Naive thymus-derived CD8-positive, alpha-beta T cell (primary cell): ENCODE measurements at places on chromosomes 3 and 15. TPM values are rescaled to one million over a fixed set of nuclear protein-coding genes. Genes with fewer than 3 reads are reported as not detected.

DNA sequence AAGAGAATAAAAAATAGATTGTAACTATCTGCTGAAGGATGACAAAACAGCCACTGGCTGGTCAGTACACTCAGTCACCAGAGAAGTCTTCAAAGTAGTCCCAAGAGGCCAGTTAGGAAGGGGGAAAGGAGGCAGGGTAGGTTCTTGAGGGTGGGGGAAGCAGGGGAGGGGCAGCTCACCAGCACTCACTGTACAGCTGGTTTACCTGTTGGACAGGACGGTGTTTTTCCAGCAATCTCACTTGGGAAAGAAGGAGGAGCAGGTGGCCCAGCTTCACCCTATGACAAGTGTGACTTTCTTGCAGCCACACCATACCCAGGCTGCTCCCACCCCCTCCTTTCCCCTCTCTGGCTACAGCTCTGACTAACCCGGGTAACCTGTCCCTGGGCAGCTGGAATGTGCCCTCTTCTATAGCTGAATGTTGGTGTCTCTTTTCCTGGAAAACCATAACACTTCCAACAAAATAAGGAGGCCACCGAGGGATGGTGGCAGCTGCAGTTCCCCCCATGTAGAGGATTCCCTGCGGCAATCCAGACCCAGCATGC is 203.4 kb upstream of the NSMCE3 start:
- DNase-seq: no peak

The GPR27 gene
- polyA plus RNA-seq: 0.11 TPM

DNA sequence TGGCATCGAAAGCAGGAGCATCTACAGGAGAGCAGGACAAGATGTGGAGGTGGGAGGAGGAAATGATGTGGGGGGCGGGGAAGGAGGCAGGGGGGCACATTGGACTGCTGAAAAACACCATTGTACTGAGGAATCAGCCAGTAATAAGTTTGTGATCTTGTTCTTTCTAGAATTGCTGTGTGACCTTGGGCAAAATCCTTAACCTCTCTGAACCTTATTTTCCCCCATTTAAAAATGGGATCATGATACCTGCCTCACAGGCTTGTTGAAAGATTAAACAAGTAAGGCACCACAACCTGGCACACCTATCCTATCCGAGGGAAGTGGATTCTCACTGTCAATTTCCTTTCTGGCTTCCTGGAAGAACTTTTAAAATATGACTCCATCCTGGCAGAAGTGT is 56.9 kb upstream of the ARRDC4 start:
- DNase-seq: no peak

- DNase-seq: no peak
Observed at GRCh38 chr3:9782770-9783169, 9.5 kb downstream of the TADA3 start.

GRCh38 chr3:69879051-69879450 is 120.5 kb upstream of the SAMMSON start:
- no peak for DNase-seq

- DNase-seq: peak; percentile 54
Observed at GRCh38 chr3:186931532-186932280, 1.4 kb downstream of the ST6GAL1 start.

DNA sequence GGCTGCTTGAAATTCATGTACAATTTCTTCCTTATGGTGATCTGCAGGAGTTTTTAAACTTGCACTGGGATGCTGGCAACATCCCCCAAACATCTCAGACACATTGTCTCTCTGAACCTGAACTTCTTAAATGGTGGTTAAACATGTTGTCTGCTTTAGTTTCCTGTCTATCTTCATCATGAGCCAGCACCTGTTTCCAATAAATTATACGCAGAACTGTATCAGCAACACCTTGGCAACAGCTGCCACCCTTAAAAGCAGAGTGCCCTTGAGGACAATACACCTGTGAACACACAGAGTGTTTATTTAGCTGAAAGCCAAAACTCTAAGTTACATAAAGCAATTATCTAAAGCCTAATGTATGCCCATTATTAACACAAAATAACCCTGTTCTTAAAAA is 242.9 kb downstream of the WNT5A start:
- DNase-seq: no peak

DNA sequence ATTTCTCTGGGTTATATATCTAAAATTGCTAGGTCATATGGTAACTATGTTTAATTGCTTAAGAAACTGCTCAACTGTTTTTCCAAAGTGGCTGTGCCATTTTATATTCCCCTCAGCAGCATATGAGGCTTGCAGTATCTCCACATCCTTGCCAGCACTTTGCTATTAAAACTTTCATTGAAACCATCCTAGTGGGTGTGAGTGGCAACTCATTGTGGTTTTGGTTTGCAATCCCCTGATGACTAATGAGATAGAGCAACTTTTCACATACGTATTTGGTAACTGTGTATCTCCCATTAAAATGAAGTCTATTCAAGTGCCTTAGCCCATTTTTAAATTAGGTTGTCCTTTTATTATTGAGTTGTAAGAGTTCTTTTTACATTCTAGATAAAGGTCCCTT is 17.3 kb downstream of the KPNA1 start:
- DNase-seq: no peak

- DNase-seq: no peak
Observed at GRCh38 chr3:53154881-53155285, 6.1 kb upstream of the PRKCD start.

DNA sequence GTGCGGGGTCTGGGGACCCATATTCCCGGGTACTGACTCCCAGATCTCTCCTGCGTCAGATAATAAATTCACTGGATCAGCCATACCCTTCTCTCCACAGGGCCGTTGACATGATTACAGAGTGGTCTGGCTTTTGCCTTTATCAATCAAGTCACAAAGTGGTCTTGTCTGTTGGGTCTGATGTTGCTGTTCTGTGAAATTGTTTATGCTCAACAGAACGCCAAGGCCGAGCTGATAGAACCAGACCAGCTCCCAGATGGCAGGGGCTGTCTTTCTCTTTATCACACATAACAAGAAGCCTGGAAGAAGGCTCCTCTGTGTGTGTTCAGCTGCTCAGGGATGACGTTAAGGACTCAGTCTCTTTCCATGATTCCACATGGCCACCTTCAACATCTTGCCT is 751 bp upstream of the DCLK3 start:
- no peak for DNase-seq

DNA sequence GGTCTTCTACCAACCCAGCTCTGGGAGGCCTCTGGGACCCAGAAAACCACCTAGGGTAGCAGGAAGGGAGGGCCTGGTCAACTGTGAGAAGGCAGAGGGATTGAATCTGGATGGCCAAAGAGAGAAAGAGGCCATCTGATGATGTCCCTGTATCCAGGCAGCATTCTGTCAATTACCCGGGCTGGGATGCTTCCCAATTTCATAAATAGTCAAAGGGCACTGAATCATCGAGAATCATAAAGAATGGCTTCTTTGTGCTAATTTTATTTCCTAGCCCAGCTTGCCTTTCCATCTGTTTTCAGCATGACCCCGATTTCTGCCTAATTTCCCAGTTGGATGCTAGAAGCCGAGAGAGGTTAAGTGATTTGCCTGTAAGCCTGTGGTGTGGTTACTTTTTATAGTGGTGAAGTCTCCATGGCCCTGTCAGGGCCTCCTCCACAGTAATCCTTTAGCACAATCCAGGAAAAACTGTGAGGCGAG is 129.2 kb downstream of the FAM43A start:
- DNase-seq: no peak

GRCh38 chr15:38300395-38300794 is 47.8 kb downstream of the SPRED1 start:
- no peak for DNase-seq

- no peak for DNase-seq
Observed at GRCh38 chr3:161854232-161854771, 357.7 kb downstream of the OTOL1 start.

The CNTN3 gene
- not detected for polyA plus RNA-seq

- DNase-seq: no peak
Observed at GRCh38 chr15:79617071-79617470, 184.9 kb downstream of the MINAR1 start.

The NEK10 gene
- polyA plus RNA-seq: not detected

The UBE2Q2 gene
- 23.0 TPM for polyA plus RNA-seq

- no peak for DNase-seq
Observed at GRCh38 chr3:79870313-79870620, 102.5 kb upstream of the ROBO1 start.

DNA sequence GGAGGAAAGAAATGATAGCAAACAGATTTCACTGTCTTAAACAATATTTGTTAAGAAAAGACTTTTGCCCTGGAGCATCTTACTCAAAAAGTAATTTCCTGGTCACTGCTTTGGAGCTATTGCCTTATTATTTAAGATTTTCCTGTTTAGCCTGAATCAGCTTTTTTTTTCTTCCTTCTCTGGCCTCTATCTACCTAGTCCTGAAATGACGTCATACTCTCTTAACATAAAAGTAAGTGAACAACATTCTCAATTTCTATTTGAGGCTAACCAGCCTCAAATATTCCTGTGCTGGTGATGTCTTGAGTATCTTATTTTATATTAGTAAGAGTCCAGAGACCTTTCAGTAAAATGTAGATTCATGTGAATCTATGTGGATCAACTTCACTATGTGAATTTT is 221.9 kb upstream of the ALCAM start:
- no peak for DNase-seq

The KNG1 gene
- polyA plus RNA-seq: not detected

The COL6A5 gene
- not detected for polyA plus RNA-seq

The TP63 gene
- polyA plus RNA-seq: not detected

DNA sequence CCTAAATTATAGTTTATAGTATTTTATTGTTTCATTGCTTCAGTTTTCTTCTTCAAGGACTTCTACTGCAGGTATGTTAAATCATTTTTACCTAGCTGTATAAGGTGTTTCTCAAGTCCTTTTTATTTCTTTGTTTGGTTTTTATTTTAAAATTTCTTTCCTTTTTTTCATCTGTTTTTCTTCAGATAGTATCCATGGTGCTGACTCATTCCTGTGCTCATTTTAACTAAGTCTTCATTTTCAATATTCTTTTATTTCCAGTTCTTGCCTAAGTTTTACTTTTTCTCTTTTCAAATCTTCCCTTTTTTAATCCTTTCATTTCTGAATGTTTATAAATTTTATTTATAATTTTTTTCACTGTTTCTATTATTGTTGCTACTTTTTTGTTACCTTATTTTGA is 42.3 kb upstream of the STIMATE start:
- no peak for DNase-seq

DNA sequence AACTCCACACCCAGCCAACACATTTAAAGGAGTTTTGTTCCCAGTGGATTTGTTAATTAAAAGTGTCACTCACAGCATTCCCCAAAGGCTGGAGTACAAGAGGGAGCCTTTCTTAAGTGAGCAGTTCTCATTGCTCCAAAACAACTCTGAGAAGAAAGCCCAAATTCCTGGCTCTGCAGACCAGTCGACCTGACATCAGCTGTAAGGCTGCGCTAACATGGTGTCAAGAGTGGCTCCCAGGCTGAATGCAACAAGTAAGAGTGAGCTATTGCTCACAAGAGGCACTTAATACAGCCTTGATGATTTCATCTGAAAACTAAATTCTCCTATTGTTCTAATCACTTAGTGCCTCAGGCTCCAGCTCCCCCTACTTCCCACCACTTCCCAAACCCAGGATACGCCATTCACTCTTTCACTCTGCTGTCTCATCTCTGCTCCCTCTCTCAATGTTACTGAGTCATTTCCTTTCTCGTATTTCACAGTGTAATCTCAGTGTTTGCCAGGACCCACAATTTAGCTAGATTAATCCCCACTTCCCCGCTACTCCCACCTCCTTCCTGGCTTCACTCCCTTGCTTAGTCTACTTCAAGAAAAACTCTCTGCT is 81.8 kb downstream of the WWTR1 start:
- DNase-seq: no peak
